ENCODE measurements at places on chromosomes 2 and 18.
A peak's percentile ranks its signal among the peaks of the same experiment; 100 is the strongest.

DNA sequence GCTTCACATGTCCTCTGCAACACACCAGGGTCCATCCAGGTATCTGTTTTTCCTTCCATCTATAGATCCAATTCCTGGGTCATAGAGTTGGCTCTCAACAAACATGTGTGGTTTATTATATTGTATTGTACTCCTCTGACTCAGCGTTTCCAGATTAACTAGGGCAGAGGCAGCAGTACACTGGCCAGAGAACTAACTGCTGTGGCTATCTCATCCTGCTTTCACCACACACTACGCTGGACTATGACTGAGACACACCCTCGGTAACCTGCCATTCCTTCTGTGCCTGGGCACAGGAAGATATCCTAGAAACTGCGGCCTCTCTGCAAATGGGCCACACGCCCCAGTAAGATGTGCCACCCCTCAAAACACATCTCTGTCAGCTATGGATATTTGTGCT lies 159.8 kb upstream of the STK17B start:
- DNase-seq = no peak

- no peak for DNase-seq
Observed at GRCh38 chr2:214547931-214548330, 137.1 kb downstream of the VWC2L start.

GRCh38 chr2:195543063-195543462 lies 114.0 kb upstream of the SLC39A10 start:
- DNase-seq = no peak

DNA sequence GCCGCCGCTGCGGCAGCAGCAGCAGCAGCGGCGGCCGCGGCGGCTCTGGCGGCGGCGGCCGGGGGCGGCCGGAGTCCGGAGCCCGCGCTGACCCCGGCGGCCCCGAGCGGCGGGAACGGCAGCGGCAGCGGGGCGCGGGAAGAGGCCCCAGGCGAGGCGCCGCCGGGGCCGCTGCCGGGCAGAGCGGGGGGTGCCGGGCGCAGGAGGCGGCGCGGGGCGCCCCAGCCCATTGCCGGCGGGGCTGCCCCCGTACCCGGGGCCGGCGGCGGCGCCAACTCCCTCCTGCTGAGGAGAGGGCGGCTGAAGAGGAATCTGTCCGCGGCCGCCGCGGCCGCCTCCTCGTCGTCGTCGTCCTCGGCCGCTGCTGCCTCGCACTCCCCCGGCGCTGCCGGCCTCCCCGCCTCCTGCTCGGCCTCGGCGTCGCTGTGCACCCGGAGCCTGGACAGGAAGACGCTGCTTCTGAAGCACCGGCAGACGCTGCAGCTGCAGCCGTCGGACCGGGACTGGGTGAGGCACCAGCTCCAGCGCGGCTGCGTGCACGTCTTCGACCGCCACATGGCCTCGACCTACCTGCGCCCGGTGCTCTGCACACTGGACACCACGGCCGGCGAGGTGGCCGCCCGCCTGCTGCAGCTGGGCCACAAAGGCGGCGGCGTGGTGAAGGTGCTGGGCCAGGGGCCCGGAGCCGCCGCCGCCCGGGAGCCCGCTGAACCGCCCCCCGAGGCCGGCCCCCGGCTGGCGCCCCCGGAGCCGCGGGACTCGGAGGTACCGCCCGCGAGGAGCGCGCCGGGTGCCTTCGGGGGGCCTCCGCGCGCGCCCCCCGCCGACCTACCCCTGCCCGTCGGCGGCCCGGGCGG lies 646 bp downstream of the PHLPP1 start:
- peak; percentile 21 for DNase-seq

- no peak for DNase-seq
Observed at GRCh38 chr18:45282101-45282812, 333.0 kb upstream of the SLC14A2 start.

GRCh38 chr2:84904717-84905174 lies 710 bp upstream of the TMSB10 start:
- no peak for DNase-seq

- no peak for DNase-seq
Observed at GRCh38 chr2:156456616-156457015, 20.4 kb downstream of the GPD2 start.

- DNase-seq = no peak
Observed at GRCh38 chr2:226447338-226448300, 352.0 kb downstream of the IRS1 start.

DNA sequence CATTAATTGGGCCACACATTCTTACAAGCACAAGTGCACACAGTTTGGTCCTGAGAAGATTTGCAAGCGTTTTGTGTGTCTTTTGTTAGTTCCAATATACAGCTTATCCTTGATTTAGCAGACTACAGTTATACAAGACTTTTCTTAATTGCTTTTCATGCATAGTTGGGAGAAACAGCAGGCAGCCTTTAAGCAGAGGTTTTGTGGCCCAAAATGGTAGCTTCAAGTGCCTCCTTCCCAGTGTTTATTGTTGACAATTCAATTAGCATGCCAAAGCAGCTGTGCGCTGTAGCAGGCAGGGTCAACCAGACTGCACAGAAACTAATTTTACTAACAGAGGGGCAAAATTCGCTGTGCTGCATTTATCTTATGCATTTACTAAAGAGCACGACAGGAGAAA lies 47.5 kb downstream of the FRZB start:
- DNase-seq = no peak

DNA sequence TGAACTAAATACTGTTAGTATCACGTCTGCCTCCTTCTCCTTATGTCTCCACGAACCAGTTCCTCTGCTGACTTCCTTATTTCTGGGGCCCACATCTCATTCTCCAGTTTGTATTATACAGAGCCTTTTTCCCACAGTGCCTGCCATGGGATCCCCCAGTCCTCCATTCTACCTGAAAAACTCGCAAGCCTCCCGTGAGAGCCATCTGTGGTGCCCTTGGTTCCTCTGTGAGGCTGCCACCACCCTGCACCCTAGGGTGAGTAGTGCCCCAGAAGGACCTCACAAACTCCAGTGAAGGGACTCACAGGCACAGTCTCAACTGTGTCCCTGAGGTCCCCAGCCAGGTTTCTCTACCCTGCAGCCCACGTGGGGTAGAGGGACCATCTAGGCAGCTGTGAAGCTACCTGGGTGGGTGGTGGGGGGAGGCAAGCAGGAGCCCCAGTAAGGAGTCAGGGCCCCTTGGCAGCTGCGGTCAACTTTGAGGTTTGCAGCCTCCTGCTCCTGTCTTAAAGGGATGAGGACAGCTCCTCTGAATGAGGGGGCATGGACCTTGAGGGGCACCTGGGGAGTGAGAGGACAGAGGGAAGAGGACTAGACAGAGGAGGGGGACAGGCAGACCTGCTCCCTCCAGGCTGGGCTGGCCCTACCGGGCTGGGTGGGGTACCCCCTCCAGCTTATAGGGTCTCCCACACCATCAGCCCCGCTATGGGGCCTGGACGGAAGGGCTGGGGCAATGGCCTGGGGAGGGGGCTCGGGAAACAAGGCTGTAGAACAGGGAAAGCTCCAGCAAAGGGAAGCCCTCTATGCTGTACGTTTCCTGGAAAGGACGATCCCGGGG lies 1.0 kb downstream of the PSTPIP2 start:
- DNase-seq = no peak

GRCh38 chr18:58579561-58580047 lies 49.3 kb downstream of the ALPK2 start:
- DNase-seq = no peak

DNA sequence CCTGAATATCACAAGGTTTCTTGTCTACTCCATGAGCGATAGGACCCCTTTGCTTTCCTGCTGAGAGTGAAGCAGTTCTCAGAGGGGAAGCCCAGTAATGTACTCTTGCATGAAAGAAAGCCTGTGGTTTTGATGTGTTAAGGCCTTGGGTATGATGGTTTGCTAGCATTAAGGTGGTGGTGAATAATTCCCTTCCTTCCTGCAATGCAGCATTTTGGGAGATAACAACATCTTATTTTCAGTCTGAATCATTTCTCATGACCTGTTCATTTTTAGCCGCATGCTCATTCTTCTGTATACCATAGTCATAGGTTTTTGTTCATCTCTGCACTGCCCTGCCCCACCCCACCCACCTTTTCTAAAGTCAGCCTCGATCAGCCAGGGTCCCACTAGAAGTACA lies 66.2 kb downstream of the HNMT start:
- no peak for DNase-seq

DNA sequence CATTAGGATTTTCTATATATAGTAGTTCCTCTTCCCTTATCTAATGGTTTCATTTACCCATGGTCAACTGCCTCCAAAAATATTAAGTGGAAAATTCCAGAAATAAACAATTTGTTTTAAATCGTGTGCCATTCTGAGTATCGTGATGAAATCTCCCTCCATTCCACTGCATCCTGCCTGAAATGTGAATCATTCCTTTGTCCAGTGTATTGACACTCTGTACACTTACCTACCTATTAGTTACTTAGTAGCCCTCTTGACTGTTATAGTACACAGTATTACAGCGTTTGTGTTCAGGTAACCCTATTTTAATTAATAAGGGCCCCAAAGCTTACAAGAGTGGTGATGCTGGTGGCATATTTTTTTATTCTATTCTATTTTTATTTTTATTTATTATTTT lies 26.2 kb downstream of the TAF4B start:
- no peak for DNase-seq

GRCh38 chr2:69742322-69742952 lies 503 bp downstream of the ANXA4 start:
- no peak for DNase-seq

DNA sequence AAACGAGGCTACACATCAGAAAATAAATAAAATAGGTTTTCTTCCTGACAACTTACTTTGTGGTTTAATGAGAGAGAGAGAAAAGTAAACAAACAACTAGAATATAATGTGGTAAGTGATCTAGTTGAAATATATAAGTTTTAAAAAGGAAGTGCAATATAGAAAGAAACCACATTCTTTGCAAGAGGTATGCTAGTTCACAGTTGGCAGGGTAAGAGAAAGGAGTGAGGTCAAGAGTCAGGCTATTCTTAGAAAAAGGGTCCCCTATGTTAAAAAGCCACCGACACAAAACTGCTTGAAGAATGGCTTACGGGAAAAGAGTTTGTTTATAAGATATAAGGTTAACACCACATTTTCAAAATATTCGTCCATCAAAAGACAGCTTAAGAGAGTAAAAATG lies 462.1 kb downstream of the ERBB4 start:
- DNase-seq = no peak

DNA sequence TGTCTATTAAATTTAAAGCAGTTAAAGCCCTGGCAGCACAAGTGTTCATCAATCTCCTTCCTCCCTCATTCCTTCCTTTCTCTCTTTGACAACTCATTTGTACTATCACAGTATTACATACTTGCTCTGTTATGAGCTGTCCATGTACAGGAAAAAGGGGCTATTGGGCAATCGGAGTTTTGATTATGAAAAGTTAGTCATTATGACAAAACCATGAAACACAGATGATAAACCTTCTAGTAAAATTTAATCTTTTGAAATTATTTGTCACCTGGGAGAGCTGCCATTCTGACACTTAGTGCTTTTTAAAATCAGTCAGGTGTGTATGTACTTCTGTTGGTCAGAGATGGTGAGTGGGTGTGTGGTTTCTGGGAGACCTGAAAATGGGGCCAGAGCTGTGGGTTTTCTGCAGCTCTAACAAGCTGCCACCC lies 39.4 kb downstream of the MAP4K4 start:
- peak; percentile 36 for DNase-seq
